ENCODE measurements at places on chromosomes 1 and 21.

- DNase-seq = no peak
Measured at GRCh38 chr1:236258114-236258622, 23.6 kb downstream of the ERO1B start.

- DNase-seq = no peak
Measured at GRCh38 chr21:16624479-16625118, 888.2 kb upstream of the CXADR start.

- DNase-seq = no peak
Measured at GRCh38 chr1:55352811-55353180, 137.6 kb upstream of the USP24 start.

- peak; percentile 82 for DNase-seq
Measured at GRCh38 chr21:27301220-27301619, 334.3 kb upstream of the ADAMTS5 start.

GRCh38 chr1:93080179-93080823, 1.2 kb downstream of the MTF2 start:
- peak; percentile 85 for DNase-seq

Data from fibroblast of mammary gland (primary cell).